Activated gamma-delta T cell (primary cell): ENCODE measurements at places on chromosomes 6 and 20.

GRCh38 chr6:83038246-83038645 is 27.4 kb downstream of the UBE3D start:
- no peak for DNase-seq

GRCh38 chr6:131822119-131822518 is 14.3 kb downstream of the ENPP1 start:
- DNase-seq: no peak

DNA sequence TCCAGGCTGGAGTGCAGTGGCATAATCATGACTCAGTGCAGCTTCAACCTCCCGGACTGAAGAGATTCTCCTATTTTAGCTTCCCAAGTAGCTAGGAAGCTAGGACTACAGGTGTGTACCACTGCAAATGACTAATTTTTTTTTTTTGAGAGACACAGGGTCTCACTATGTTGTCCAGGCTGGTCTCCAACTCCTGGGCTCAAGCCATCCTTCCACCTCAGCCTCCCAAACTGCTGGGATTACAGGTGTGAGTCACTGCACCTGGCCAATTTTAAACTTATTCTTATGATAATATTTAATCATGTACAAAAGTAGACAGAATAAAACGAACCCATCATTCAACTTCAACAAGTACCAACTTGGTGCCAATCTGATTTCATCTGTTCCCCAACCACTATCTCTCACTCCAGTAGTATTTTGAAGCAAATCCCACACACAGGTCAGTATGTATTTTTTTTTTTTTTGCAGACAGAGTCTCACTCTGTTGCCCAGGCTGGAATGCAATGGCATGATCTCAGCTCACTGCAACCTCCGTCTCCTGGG is 32.5 kb downstream of the BCL2L1 start:
- no peak for DNase-seq

- no peak for DNase-seq
These were observed 86.7 kb upstream of the F13A1 start for GRCh38 chr6:6407071-6407741.
